T follicular helper cell (primary cell): ENCODE measurements at places on chromosomes 6 and 20.
A peak's percentile ranks its signal among the peaks of the same experiment; 100 is the strongest.

- DNase-seq: no peak
These were observed 123.1 kb downstream of the RPS12 start for GRCh38 chr6:132937466-132937906.

GRCh38 chr20:48772183-48772976 lies 55.4 kb downstream of the PREX1 start:
- DNase-seq: no peak

DNA sequence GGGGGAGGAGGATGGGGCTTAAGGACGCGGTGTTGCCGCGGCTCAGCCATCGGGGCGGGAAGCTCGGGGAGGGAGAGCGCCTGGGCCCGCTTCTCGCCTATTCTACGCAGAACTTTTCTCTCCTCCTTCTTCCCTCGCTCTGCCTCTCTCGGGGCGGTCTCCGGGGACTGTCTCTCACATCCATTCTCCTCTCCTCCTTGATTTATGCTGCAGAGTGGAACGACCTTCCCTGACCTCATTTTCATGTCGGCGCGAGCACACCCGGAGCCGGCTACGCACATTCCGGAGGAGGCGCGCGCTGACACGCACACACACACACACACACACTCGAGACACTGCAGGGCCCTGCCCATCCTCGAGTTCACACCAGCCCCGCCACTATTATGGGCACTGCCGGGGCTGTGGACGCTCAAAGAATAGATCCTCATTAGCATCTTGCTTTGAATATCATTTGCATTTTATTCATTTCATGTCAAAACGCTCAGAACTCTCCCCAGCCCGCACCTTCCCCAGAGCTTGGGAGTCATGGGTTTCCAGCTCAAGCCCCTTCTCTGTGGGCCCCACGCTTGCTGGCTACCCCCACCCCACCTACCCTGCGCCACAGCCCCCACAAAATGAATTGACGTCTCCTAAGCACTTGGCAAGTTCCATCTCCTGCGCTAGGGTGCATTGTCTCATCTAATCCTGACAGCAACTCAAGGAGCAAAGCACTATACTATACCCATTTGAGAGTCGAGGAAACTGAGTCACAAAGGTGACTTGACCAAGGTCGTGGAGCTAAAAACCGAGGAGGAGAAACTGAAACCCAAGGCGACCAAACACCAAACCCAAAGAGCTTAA lies 36.8 kb downstream of the NCR2 start:
- DNase-seq: no peak

DNA sequence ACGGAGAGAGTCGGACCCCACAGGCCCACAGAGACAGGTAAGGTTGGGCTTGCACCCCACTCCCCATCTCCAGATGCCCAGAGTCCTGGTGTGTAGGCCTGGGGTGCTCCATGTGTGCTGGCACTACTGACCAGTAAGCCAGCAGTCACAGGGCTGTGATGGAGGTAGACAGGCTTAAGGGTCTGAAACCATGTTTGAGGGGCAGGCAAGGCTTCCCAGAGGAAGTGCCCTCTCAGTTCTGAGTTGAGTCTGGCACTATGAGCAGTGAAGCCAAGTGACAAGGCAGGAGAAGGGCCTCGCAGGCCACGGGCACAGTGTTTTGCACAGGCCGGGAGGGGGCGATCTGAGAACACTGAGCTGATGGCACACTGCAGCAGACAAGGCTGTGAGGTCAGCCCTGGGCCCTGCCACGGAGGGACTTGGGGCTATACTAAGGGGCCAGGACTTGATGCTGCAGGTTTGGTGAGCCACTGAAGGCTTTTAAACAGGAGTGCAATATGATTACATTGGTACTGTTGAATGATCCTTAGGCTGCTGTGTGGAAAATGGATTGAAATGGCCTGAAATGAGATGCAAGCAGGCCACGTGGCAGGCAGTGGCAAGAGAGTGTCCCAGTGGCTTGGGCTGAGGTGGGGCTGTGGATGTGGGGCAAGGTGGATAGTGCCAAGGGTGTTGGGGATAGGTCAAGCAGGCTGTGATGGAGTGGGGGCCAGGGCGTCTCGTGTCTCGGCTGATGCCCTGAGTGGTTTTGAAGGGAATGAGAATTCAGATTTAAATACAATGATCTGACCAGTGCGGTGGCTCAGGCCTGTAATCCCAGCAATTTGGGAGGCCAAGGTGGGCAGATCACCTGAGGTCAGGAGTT lies 20.3 kb downstream of the TTBK1 start:
- peak; percentile 63 for DNase-seq

DNA sequence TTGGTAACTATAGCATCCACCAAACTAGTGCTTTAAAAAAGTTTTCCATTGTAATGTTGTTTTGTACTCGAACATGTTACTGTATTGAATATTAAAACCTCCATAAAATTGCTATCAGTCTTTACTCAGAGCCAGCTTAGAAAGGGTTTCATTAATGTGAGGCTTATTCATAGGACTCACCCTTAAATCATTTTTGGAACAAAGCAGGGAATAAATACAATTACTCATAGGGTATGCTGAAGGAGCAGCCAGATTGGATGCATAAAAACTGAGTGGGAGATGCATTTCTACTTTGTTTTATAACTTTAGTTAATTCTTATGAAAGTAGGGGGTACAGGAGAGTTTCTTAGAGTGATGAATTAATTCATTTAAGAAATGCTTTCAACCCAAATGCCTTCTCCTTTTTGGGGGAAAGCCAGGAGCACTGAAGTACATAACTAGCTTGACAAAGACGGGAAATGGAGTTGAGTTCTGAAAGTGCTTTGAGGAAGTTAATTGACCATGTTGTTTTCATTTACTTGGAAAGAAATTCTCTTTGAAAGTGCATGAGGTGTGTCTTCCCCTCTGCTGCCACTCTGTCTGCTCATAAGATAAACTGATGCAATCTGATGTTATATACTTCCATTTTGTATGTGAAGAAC lies 90.3 kb downstream of the RNF144B start:
- DNase-seq: no peak

DNA sequence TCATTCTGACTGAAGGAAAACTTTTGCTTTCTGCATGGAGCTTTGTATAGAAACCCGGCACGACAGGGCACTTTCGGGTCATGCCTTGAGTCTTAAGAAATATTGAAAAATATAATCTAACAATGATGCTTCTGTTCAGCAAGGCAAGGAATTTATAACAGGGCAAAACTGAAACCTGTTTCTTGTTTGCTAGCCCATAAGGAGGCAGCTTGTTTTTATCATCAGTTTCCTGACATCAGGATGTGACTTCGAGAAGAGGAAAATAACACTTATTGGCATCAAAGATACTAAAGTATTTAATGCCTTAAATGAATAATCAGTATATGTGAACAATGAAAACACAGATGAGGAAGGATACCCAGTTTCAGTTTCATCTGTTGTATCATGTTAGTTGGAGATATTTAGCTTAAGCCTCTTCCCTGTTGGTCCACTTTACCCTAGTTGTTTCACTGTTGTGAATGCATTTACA lies 146.5 kb downstream of the CDKAL1 start:
- DNase-seq: no peak

GRCh38 chr6:27940766-27941165 lies 16.3 kb upstream of the OR2B6 start:
- DNase-seq: no peak

- no peak for DNase-seq
These were observed 92.8 kb upstream of the BTN3A2 start for GRCh38 chr6:26272171-26272637.

- no peak for DNase-seq
These were observed 573.1 kb downstream of the HACE1 start for GRCh38 chr6:104286641-104287040.

DNA sequence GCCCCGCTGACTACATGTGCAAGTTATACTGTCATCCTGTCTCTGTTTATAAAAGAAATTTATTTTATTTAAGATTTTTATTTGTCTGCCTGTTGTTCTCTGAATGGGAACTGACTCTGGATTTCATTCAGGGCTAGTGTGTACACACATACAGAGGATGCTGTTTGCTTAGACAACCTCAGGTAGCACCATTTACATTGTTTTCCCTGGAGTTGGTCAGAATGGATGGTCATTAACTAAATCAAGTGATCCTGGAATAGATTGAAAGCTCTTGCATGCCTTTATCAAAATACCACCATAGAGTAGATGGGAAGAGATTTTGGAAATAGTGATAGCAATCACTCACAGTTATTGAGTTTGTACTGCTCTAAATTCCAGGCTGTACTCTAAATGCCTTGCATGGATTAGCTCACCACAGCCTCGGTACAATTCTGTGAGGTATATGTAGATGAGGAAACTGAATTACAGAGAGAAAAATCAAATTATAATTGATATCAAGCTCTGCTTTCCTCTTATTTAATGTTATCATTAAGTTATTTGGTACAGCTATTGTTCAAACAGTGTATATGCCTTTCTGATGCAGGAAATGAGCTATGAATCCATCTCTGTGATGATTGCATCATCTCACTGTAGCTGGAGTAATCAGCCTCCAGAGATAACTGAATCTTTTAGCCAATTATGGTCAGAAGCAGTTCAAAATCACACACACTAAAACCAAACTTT lies 51.9 kb downstream of the RNF217 start:
- no peak for DNase-seq

- DNase-seq: no peak
These were observed 218.6 kb downstream of the PKHD1 start for GRCh38 chr6:51868591-51869355.

DNA sequence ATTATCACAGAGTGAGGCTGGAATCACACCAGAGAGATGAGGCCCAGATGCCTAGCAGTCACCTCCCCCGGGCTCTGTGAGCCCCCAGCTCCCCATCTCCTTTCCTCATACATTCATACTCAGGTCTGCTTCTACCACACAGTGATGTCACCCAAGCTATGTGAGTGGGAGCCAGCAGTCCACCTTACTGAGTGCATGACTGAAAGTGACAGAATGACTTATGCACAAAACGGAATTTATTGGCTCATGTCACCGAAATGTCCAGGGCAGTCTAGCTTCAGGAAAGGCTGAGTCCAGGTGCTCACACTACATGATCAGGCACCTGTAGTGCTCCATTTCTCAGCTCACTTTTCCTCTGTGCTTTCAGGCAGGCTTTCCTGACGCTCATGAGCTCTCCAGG lies 36.7 kb upstream of the CCN6 start:
- no peak for DNase-seq

DNA sequence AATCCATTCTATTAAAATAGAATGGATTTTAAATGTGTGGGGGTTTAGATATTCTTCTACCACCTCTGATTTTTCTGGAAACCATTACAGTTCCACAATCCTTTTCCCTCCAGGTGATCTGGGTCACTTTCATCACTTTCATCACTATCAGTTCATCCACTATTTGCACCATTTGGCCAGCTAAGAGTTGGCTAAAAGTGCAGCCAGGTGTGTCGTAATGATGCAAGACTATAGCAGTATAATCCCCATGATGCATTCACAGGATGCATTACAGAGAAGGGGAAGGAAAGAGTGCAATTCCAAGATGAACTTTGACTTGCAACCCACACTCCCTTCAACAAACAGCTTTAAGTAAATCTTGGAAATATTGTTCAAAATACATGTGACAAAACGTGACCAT lies 4.9 kb downstream of the FUCA2 start:
- DNase-seq: no peak

GRCh38 chr6:136251394-136251793 lies 1.3 kb upstream of the MTFR2 start:
- DNase-seq: no peak

GRCh38 chr6:146602526-146602925 lies 3.8 kb downstream of the ADGB start:
- no peak for DNase-seq

- DNase-seq: no peak
These were observed 56.1 kb downstream of the PHACTR3 start for GRCh38 chr20:59660471-59660870.

DNA sequence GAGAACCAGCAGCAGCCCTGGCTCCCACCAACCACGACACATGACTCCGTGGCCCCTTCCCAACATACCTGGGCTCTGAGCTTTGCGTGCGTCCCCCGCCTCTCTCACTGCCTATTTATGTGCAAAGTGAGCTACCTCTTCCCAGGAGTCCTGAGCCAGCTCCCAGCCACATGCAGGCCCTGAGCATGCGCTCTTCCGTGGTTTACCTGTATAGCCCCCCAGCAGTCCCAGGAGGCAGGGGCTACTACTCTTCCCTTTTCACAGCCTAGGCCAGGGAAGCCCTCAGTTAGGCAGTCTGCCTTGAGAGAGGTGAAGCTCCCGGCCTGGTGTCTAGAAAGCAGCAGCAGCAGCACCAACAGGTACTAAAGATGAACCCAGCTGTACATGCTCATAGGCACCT lies 114.8 kb upstream of the CDYL start:
- no peak for DNase-seq

DNA sequence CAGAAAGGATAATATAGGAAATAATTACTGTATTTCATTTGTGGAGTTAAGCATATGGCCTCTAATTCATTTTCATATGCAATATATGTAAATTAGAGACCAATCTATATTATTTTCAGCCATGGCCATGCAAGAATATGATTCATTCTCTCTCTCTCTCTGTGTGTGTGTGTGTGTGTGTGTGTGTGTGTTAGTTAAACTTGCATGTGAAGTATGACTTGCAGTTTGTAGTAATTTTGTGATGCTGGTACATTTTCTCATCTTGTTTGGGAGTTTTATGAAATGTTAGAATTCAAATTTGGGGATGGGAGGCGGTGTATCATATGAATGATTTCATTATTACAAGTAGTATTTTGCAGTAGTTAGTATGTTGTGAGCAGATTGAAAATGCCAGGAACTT lies 74.8 kb downstream of the JARID2 start:
- no peak for DNase-seq

- DNase-seq: peak; percentile 90
These were observed at the start of gene TGIF2 for GRCh38 chr20:36573103-36573797. TSS of gene TGIF2 (plus strand) at chr20:36573597. CDS start at chr20:36578775, 5,178 bp downstream.

DNA sequence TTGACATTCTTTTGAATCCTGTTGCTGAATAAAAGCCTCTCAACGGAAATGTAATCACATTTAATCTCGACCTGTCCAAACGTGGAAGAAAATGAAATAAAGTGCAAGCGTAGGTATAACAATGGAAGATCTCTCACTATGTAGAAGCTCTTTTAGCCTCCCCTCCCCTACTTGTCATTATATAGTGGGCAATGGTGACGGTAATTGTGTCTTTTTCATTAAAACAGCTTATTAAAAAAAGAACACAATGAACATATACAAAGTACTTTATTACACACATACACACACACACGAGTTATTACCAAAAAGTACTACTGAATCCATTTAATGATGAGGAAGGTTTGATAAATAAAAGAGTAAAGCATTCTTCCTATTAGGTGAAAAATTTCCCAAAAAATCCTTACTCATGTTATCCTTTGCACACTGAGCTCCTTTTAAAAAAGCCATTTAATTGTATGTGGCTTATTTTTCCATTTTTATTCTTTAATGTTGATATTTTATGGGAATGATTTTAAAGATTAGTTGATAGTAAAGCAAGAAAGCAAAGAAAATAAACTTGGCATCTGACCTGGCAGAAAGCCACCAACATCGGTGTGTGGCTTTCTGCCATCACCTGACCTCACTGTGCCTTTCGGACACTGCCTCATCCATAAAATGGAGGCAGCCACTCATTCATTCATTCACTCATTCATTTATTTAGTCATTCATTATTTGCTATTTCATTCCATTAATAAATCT lies 493 bp upstream of the SGK1 start:
- no peak for DNase-seq

- DNase-seq: no peak
These were observed 1.5 kb downstream of the ZBTB22 start for GRCh38 chr6:33315793-33316602.
